NCI-H226 (cell line): ENCODE measurements at places on chromosomes 6 and 20.

- no peak for DNase-seq
These were observed 62.6 kb downstream of the GINS1 start for GRCh38 chr20:25470045-25470444.

GRCh38 chr6:20599302-20600051 lies 65.2 kb downstream of the CDKAL1 start:
- no peak for DNase-seq

- no peak for DNase-seq
These were observed 129.9 kb downstream of the EYA2 start for GRCh38 chr20:47024461-47024937.

DNA sequence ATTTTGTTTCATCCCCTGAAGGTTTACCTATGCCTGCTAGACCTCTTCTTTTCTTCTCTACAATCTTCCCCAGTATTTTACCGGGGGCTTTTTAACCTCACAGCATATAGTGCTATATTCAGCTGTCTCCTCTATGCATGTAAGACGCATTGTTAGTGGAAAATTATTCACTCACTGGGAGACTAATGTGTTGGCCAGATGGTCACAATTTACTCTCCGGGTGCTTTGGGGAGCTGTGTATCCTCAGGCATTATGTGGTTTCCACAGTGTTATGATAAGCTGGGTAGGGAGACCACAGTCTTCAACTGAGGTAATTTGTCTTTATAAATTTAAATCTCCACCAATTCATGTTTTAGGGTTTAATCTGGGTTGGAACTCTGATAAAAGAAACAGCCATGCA lies 553.8 kb upstream of the PTCHD4 start:
- DNase-seq: peak; percentile 70

GRCh38 chr6:168596344-168596743 lies 155.4 kb downstream of the SMOC2 start:
- DNase-seq: no peak

GRCh38 chr6:15389765-15390723 lies 144.2 kb downstream of the JARID2 start:
- peak; percentile 14 for DNase-seq

GRCh38 chr6:157946865-157947532 lies 34.7 kb upstream of the SYNJ2 start:
- no peak for DNase-seq

DNA sequence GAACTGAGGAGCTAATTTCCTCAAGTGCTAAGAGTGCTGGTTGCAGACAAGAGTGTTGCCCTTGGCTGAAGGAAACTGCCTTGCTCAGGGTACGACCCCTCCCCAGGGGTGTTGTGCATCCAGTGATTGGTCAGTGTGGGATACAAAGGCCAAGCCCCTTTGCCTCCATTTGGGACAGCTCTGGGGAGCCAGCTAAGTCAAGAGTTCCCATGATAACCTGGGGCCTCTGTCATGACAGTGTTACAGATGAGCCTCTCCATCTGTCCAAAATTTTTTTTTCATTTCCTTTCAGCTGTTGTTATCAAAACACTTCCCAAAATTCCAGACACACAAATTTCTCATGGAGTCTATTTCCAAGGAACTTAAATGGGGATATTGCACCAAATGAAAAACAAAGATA lies 93.3 kb downstream of the HS3ST5 start:
- DNase-seq: no peak

DNA sequence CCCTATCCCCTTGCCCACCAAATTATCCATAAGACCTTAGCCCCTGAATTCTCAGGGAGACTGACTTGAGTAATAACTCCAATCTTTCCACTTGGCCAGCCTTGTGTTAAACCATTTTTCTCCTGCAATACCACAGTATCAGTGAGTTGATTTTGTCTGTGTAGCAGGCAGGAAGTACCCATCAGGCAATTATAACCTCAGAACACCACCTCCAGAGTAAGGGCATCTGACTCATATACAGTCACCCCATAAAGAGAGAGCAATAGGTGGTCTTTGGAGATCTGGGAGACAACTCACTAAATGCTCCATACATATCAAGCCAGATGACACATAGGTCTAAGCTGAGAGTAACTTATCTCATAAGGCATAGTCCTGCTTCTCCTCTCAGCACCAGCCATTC lies 83.7 kb downstream of the FILIP1 start:
- DNase-seq: peak; percentile 89

- peak; percentile 42 for DNase-seq
These were observed 56.0 kb downstream of the TENT5A start for GRCh38 chr6:81696524-81696923.

- DNase-seq: no peak
These were observed 129.1 kb downstream of the SLC24A3 start for GRCh38 chr20:19341348-19342053.

DNA sequence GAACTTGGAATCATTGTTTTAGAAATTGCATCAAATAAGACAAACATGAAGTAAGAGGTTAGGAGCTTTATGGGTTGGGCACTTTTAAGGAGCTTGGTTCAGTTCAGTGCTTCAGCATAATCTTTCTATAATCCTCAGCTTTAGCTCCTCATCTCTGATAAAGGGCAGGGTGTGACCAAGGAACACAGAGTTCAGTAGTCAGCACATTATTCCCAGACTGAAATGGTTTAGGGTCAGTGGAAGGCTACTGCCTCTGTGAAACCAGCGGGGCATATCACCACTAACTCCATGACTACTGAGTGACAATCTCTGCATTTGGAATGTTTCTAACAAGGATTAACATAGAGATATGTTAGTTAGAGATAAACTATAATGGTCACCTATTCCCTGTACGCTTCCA lies 36.9 kb downstream of the CRYBG1 start:
- DNase-seq: no peak

DNA sequence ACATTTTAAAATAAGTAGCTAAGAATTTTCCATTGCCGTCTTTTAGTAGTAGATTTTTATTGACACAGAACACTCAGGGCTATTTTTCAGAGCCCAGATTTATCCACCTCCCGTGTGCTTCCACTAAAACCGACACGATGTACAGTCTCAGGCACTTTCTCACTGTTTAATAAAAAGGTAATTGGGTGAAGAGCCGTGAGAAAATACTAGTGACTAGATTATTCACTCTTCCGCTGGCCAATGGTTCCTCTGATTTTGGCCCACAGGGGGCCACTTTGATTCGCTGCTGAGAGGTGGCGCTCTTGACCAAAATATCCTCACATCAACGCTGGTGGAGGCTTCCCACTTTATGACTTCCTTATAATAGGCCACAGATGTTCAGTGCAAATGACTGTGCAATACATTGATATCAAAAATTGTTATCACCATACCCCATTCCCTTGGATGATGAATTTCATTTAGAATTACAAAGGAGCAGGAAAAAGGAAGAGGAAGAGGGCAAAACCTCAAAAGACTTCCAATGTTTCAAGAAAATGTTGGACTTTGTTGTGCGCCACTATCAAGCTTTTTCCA lies 12.3 kb upstream of the HDDC2 start:
- DNase-seq: peak; percentile 41

- DNase-seq: no peak
These were observed 15.1 kb downstream of the MYBL2 start for GRCh38 chr20:43681991-43682410.

DNA sequence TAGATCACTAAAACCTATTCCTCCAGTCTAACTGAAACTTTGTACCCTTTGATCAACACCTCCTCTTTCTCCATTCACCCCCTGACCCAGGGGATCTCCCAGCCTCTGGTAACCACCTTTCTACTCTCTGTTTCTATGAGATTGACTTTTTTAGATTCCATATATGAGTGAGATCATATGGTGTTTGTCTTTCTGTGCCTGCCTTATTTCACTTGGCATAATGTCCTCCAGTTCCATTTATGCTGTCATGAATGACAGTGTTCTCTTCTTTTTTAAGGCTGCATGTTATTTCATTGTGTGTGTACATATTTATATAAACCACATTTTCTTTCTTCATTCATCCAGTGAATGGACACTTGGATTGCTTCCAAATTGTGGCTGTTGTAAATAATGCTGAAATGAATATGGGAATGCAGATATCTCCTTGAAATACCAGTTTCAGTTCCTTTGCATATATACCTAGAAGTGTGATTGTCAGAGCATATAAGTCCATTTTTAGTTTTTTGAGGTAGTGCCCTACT lies 57.7 kb downstream of the DHX35 start:
- no peak for DNase-seq

- DNase-seq: peak; percentile 87
These were observed 93.3 kb upstream of the MARCKS start for GRCh38 chr6:113763876-113764275.

DNA sequence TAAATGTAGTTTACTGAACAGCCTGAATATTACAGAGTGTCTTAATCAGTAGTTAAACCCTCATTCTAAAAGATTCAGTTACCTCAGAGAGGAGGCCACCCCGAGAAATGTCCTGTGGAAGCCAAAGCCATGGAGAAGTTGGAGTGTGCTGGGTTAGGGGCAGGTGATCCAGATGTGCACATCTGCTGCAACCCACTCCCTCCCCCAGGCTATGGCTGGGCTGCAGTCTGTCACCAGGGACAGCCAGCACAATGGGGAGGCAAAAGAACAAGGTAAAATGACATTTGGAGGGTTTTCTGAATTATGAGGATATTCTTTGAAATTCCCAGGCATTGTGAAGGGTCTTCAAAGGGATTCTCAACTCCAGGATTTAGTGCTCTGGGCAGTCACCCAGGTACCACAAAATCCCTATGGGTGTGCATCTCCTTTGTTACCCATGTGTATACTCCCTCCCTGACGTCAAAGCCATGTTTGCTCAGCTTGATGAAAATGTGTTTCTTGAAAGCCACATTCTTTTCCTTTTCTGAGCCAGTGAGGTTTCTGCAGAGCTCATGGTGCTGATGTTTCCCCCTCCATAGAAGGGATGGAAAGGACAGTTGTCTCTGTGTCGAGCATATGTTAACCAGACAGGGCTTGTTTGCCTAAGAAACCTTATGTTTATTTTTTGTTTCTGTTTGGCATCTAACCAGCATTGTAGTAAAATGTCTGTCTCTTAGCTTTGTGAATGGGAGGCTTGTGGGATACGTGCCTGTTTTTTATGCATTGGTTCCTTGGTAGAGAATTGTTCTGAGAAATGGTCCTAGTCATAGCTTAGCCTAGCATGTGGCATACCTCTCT lies 212.3 kb upstream of the TBX18 start:
- no peak for DNase-seq

DNA sequence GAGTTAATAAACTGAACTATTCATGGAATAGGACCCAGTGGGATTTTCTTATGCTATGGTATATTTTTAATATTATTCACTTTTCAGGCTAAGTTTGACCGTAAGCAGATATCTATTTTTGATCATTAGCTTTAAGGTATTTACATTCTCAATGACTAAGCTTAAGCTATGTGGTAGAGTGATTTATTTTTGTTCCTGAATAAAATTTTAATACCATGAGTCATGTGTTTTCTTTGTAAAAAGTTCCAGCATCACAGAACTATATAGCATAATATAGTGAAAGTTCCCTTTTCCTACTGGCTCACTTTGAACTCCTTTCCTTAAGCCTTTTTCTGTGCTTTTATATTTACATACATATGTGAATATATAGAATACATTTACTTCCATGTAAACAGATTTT lies 75.8 kb downstream of the BCKDHB start:
- DNase-seq: peak; percentile 37

DNA sequence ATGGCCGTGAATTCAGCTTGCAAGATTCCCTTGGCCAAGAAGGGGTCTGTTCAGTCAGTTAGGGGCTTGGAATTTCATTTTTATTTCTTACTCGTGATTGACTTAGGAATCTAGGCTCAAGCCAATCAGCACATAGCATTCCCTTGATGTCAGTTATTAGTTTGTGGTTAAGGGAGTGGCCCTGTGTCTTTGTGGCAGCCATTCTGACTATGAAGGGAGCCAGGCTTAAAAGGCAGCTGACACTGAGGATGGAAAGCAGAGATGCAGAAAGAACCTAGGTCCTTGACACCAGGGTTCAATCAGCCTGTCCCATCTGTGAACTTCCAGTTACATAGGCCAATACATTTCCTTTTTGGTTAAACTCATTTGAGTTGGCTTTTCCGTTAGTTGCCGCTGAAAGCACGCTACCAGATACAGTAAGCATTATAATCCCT lies 48.1 kb downstream of the MCUR1 start:
- peak; percentile 52 for DNase-seq

DNA sequence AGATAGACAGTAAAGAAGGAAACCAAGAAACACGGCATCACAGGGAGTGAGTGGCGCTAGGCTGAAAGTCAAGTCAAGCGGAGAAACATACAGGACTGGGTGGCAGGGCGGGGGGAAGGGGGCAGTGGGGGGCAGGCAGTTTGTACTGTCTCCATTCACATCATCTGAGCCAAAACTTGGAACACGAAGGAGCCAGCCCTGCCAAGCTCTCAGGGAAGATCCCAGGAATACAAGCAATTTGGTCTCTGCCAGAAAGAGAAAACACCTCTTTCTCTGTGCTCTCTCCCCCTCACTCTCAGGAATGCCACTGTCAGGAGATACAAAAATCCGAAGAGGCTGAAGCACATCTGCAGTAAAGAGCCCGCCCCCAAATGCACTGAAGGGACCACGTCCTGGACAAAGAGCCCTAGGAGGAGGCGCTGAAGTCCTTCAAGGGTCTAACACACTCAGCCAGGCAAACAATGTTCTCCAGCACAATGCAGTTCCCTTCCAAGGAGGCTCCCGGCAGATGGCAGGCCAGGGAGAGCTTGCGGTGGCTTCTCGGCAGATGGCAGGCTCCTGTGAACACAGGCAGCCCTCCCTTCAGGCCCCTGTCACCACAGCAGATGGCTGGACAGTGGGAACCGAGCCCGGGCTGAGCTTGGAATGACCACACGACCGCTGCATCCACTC lies 90.0 kb downstream of the ATP9A start:
- no peak for DNase-seq

- DNase-seq: no peak
These were observed 17.2 kb upstream of the TMX4 start for GRCh38 chr20:8036771-8037170.

DNA sequence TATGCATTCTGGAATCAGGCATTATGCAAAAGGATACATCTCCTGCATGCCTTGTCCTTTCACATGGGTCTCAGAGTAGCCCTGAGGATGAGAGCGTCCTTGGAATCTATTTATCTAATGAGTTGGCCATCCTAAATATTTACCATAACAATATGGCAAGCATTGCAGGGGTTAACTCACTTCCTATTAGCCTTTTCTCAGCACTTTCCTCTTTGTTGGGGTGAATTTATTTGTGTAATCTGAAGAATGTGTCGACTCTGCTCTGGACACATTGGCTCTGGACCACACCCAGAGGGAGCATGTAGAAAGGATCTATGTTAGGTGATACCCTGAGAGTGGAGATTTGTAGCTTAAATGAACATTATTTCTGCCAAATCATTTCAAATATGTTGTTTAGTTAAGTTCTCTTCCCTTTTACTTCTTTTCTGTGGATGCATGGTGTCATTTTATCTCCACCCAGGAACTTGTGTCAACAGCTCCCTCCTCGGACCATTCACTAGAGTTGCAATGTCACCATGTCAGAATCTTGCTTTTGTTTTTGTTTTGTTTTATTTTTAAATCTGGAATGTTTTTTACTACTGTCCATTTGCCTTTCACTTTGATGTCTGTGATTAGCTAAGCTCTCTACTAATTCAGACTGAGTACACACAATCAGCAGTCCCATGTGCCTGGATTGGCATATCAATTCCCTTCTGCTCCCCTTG lies 757.0 kb upstream of the MMS22L start:
- peak; percentile 7 for DNase-seq
